ENCODE measurements at places on chromosomes 6 and 20.
A peak's percentile ranks its signal among the peaks of the same experiment; 100 is the strongest.

- peak; percentile 73 for DNase-seq
Measured at GRCh38 chr20:63434599-63435378, 37.7 kb downstream of the KCNQ2 start.

DNA sequence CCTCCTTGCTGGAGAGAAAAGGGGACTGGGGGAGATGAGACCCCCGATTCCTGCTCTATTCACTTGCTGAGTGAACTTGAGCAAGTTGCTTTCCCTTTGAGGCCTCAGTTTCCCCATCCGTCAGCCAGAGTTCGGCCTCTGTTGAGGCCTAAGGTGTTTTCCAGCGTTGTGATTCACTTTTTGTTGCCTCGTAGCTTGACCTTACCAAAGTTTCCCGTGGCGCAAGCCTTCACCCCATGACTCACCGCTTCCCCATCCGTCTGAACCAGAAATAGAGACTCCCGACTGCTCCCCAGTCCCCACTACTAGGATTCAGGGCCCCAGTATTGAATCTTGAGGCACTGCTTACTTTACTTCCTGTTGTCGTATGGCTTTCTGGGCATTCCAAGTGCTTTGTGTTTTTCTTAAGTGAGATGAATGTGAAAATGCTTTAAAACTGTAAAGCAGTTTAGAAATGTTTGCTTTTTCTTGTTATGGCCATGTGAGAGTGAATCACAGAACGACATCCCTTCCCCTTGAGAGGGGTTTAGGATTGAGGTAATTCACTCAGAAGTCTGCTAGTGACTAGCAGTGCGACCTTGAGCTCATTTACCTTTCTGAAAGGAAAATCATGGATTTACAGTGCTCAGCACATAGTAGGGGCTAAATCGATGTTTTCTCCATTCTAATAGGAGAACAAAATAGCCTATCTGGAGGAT lies 1.2 kb downstream of the CHMP4B start:
- peak; percentile 18 for DNase-seq

DNA sequence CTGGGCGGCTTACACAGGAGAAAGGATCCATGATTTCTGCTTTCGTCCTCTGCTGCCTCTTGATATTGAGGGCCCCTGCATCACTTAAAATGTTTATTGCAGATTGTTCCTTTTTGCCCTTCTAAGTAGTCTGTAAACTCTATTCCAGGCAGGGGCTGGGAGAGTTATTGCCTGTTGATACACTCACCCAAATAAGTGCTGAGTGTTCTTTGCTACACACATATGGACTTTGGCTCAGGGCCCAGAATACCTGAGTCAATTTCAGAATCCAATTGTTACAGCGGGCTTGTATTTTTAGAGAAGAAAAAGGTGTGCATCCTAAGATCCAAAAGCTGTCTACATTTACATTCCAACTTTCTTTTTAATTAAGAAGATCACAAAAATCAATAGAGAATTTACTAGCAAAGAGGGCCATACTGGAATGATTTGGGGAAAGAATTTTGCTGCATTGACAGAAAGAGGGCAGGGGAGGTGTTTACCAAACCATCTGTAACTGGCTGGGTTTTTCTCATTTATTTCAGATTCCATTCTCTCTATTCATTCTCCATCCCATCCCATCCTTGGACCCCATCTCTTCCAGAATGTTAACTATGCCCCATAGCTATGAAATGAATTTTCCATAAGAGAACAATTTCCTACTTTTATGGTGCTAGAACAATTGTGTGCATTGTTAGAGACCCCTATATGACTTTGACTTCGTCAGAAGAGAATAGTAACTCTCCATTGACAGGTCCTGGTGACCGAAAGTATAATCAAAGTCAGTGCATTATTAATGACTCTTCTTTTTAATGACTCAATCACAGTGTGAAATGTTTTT lies 959.9 kb upstream of the FLRT3 start:
- no peak for DNase-seq

DNA sequence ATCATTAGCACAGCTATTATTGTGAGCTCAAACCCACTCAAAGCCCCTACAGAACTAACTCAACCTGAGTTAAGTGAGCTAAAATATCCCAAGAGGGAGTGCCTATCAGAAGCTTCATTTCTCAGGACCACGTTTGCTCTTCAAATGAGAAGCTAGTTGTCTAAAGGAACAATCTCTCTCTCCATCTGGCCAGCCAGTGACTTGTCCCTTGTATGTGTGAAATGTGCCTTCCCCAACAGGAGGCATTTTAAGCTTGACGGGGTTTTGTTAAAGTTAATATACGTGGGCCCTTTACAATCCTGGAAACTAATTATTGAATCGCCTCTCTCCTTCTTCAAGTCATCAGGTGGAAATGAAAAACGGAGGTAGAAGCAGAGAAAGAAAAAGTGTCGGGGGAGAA lies 62.0 kb downstream of the TRERF1 start:
- DNase-seq = no peak

DNA sequence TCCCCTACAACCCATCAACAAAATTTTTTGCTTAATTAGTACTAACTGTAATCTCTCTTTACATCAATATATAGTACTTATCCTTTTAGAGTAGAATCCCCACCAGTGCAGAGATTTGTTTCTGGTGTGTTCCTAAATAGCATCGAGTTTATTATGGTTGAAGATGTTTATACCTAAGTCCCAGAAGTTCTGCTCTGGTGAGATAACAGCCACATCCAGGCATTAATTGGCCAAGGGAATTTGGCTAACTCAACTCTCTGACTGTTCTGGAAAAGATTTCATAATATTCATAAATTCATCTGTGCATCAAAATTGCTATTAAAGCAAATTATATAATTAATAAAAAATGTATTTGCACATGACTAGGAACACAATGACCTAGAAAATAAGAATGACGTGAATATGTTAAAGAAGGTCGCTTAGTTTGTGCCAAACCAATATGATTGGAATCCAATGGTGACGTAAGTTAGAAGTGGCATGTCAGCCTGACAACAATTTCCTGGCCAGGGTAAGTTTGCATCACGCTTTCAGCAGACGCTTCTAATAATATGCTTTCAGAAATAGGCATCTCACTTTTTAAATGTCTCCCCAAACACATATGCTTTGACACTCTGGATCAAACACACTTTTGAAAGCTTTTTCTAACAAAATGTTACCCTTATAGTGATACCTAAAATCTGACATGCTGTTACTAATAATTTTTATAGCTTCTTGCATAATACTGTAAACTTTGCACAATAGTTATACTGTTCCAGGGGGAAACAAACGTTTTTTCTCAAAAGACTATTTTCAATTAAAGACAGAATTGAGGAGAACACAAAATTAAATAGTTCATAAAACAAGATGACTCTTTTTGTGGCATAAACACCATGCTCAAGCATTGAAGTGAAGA lies 236.7 kb downstream of the TENT5A start:
- no peak for DNase-seq

DNA sequence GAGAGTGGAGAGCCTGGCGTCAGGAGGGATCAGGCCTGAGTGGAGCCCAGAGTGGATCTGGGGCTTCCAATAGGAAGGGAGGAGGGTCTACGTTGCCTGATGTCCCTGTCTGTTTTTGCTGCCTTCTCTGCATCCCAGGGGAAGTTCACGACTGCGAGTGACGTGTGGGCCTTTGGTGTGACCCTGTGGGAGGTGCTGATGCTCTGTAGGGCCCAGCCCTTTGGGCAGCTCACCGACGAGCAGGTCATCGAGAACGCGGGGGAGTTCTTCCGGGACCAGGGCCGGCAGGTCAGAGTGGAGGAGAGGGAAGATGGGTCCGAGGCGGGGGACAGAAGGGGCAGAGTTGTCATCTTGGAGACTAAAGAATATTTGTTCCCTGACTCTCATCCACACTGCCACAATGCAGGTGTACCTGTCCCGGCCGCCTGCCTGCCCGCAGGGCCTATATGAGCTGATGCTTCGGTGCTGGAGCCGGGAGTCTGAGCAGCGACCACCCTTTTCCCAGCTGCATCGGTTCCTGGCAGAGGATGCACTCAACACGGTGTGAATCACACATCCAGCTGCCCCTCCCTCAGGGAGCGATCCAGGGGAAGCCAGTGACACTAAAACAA lies 9.2 kb upstream of the GTF2H4 start:
- DNase-seq = no peak

- no peak for DNase-seq
Measured at GRCh38 chr6:167851370-167851952, 24.8 kb downstream of the AFDN start.

GRCh38 chr6:80098392-80098791 lies 8.1 kb upstream of the BCKDHB start:
- DNase-seq = no peak

GRCh38 chr20:63314015-63314471 lies 21.1 kb downstream of the COL20A1 start:
- no peak for DNase-seq

GRCh38 chr20:39699166-39699725 lies 737.1 kb downstream of the DHX35 start:
- DNase-seq = no peak

- no peak for DNase-seq
Measured at GRCh38 chr6:38982470-38982869, 66.1 kb upstream of the GLP1R start.

- DNase-seq = no peak
Measured at GRCh38 chr20:2749951-2750490, 50.4 kb downstream of the CPXM1 start.

DNA sequence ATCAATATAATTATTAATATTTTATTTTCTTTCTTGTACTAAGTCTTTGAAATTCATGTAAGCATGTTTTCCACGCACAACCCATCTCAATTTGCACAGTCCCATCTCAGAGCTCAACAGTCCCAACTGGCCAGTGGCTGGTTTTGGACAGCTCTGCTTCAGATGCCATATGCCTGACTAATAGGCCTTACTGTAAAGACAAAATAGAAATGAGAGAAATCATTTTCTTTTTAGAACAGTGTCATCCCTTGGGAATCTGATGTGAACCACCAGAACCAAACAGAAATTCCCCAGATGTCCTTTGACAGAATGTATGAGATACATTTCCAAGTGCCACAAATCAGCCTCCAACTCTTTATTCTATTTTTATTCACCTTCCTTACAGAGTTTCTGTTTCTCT lies 338.9 kb downstream of the ESR1 start:
- no peak for DNase-seq
